ENCODE measurements at places on chromosomes 1 and 21.

DNA sequence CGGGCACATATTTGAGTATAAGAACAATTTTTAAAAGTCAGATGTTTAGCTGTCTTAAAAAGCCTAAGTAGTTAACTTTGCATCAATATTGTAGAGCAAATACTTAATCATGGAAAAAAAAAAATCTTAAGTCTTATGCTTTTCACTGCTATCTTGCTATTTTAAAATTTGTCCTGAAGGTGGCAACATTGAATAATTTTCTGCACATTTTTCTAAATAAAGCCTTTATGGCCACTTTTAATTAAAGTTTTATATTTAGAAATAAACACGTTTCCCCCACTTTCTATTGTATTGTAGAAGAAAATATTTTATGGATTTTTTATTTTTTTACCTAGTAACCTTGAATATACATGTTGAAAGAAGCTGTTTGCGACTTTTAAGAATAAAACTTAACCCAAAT, 198.8 kb downstream of the AMY1C start:
- peak; percentile 35 for DNase-seq

GRCh38 chr1:25795946-25796810, 3.8 kb upstream of the SELENON start:
- DNase-seq: no peak

DNA sequence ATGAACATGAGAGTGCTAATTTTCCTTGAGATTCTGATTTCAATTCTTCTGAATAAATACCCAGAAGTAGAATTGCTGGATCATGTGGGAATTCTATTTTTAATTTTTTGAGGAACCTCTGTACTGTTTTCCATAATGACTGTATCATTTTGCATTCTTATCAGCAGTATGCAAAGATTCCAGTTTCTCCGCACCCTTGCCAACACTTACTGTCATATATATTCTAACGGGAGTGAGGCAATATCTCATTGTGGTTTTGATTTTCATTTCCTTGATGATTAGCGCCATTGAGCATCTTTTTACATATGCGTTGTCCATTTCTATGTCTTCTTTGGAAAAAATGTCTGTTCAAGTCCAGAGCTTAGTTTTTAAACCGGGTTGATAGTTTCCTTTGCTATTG, 33.2 kb downstream of the VCAM1 start:
- no peak for DNase-seq

DNA sequence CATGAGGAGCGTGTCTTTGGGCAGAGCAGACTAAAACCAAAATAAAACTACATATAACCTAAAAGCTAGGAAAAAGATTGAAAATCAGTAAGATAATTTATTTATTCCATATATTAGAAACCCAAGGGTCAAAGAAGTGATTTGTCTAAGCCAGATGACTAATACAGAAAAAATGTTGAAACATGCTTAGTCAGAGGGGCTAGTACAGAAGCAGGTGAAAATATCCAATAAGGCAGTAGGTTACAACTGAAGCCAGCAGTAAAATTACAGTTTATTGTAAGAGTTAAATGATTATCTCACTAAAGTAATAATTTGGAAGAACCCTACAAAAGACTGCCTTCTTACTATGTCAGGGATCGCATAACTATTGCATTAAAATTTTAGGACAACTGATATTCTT, 1190.9 kb upstream of the PRMT6 start:
- DNase-seq: no peak

DNA sequence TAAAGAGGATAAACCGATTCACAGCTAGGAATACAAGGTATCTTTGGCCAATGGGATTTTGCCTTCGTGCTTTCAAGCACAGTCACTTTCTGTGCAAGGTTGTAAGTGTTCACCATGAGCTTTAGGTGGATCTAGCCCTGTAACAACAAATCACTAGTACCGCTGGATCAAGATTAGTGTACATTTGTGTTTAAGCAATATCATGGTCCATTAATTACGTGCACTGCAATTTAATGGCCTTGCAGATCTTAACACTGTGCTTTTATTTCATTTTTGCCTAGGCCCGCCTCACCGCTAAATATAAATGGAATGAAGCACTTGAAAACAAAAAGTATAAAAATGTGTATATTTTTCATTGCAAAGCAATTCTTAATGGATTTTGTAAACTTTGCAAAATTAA, 461.1 kb downstream of the DSCAM start:
- DNase-seq: no peak

- no peak for DNase-seq
These were observed 835 bp downstream of the LRRN2 start for GRCh38 chr1:204684571-204685235.

- no peak for DNase-seq
These were observed 648.5 kb downstream of the LMO4 start for GRCh38 chr1:87977145-87977544.

- DNase-seq: no peak
These were observed 6.5 kb downstream of the EVI5 start for GRCh38 chr1:92778376-92778775.

GRCh38 chr1:193514397-193514796, 328.0 kb upstream of the B3GALT2 start:
- no peak for DNase-seq

DNA sequence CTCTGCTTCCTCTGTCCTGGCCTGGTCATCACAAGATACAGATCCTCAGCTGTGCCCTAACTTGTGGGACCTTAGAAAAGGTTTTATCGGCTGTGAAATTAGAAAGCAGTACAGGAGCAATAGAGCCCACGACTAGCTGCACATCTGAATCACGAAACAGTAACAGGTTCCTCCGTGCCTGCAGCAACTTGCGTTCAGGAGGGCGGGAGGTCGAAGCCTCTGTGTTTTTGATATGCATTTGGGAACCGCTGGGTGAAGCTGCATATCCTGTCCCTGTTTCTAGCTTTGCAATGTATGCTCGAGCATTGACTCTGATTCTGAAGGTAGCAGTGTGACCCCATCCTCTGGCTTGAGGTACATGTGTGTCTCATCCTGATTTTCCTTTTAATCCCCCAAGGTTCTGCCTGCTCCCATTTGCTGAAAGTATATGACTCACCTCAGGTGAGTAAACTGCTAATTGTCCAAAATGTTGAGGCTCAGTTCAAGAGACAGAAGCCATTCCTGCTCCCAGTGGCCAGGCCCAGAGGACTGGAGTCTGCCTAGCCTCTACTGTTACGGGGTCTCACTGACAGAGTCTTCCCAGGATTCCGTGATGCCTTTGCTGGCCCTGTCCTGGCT, 44.3 kb downstream of the SCCPDH start:
- DNase-seq: no peak
